ENCODE measurements at places on chromosomes 5 and 9.
A peak's percentile ranks its signal among the peaks of the same experiment; 100 is the strongest.

DNA sequence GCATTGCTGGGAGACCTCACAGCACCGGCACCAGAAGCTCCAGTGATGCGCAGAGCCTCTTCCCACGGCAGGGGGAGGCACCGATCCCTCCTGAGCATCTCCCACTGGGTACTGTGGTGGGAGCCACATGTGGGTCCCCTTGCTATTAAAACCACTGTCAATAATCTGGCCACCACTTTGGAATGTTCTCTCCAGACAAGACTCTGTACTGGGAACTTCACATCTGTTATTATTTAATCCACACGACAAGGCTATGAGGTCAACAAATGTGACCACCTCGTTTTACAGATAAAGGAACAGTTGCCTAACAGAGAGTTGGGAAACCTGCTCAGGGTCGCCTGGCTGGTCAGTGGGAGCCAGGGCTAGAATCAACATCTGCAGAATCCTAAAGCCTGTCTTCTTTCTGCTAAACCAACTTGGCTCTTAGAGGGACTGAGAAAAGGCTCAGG, 72.7 kb downstream of the EPB41L4B start:
- peak; percentile 63 for DNase-seq

- no peak for DNase-seq
Observed at GRCh38 chr9:35687306-35687705, 2.4 kb downstream of the TPM2 start.

GRCh38 chr9:23483566-23483965, 342.5 kb downstream of the ELAVL2 start:
- DNase-seq, result no peak

GRCh38 chr9:99873943-99874584, 32.4 kb upstream of the STX17 start:
- no peak for DNase-seq

GRCh38 chr5:42436051-42436450, 12.8 kb downstream of the GHR start:
- DNase-seq, result no peak

DNA sequence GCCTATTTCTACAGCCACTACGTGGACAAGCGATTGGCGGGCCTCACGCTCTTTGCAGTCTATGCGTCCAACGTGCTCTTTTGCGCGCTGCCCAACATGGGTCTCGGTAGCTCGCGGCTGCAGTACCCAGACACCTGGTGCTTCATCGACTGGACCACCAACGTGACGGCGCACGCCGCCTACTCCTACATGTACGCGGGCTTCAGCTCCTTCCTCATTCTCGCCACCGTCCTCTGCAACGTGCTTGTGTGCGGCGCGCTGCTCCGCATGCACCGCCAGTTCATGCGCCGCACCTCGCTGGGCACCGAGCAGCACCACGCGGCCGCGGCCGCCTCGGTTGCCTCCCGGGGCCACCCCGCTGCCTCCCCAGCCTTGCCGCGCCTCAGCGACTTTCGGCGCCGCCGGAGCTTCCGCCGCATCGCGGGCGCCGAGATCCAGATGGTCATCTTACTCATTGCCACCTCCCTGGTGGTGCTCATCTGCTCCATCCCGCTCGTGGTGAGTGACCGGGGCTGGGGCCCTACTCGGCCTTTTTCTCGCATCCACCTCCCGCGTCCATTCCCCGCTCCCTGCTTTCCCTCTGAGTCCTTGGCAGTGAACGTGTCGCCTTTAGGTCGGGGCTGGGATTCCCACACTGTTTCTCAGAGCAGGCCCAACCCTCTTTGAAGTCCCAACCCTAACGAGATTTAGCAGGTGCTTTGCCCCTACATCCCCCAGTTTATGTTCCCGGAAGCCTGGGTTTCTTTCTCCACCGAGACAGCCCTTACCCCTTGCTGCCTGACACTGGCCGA, 1.8 kb downstream of the PTGER4 start:
- DNase-seq, result peak; percentile 16

- no peak for DNase-seq
Observed at GRCh38 chr5:110784901-110785300, 46.1 kb downstream of the SLC25A46 start.

GRCh38 chr5:144040615-144041305, 129.7 kb downstream of the YIPF5 start:
- DNase-seq, result no peak

DNA sequence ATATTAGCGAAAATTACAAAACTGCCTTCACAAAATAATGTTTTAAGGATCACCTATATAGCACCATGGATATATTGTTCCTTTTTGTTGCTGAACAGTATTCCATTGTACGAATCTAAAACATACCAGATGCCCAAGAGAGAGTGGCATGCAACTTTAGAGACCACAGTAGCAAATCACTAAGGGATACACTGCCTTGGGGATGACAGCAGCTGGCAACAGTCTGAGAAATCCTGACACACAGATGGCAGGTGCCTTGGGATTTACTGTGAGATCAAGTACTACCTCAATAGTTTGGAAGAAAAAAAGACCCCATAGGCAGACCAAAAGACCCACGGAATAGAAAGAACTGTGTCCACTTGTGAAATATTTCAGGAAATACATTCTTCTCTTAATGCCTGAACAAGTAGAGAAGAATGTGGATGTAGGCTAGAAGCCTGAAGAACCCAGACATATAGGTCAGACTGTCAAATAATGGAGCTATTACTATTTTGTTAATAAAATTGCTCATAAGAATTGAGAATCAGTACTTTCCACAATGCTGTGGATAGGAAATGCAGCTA, 53.4 kb downstream of the PLPP1 start:
- DNase-seq, result peak; percentile 12

DNA sequence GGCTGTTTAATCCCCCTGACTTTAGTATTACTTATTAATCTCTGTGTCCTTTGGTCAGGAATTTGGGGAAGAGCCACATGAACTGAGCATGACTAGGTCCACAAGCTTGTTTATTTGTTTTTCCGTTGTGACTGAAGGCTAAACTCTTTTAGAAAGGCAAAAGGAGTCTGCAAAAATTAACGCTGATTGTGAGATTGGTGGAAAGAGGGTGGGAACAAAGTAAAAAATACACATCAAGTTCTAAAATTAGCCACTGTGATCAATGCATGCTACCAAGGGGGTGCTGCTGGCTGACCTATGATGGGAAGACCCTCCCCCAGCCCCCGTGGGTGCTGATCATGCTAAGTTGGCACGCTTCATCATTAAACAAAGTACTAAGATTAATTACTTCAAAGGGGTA, 356.8 kb downstream of the ADGRV1 start:
- no peak for DNase-seq

GRCh38 chr5:28880936-28881335, 1842.5 kb upstream of the CDH9 start:
- DNase-seq, result no peak

DNA sequence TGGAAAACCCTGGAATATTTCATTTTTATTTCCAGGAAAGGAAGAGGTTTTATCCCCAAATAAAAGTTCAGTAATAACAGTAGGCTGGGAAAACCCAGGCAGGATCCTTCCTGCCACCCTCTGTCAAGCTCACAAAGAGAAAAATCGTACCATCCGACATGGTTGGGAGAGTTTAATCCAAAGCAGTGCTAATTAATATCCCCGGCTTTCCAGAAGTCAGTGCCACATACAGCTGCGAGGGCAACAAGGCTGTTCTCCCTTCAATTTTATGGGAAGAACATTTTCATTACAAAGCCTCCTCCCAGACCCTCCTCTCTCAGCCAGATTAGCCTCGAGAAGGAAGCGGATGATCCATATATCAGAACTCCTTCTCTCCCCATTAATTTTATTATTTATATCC, 95.5 kb downstream of the PAX5 start:
- DNase-seq, result no peak

GRCh38 chr5:129962506-129962905, 58.2 kb downstream of the CHSY3 start:
- no peak for DNase-seq

GRCh38 chr9:35758475-35759050, 4.5 kb upstream of the MSMP start:
- peak; percentile 35 for DNase-seq

DNA sequence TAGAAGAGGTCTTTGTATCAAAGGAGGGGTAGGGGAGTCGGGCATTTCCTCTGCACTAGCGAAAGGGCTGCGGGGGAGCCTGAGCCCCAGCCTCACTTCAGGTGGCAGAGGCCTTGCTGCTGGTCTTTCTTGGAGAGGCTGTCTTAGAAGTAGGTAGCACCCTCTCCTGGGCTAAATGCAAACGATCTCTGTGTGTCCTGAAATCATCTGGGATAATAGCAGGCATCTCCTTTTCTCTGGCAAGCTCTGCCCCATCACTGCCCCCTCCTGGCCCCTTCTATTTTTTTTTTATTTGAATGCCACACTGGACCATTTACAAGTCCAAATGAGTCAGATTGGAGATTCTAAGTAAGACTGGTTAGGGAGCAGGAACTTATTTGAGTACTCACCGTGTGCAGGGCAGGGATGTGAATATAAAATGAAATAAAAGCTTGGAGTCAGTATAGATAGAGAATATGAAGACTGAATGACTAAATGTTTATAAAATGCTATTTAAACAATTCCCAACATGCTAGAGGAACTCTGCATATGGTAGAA, 137.1 kb downstream of the FGF1 start:
- DNase-seq, result peak; percentile 96

- no peak for DNase-seq
Observed at GRCh38 chr9:98249771-98250170, 5.7 kb downstream of the TBC1D2 start.

- DNase-seq, result no peak
Observed at GRCh38 chr5:61881821-61882487, 424.1 kb upstream of the KIF2A start.

DNA sequence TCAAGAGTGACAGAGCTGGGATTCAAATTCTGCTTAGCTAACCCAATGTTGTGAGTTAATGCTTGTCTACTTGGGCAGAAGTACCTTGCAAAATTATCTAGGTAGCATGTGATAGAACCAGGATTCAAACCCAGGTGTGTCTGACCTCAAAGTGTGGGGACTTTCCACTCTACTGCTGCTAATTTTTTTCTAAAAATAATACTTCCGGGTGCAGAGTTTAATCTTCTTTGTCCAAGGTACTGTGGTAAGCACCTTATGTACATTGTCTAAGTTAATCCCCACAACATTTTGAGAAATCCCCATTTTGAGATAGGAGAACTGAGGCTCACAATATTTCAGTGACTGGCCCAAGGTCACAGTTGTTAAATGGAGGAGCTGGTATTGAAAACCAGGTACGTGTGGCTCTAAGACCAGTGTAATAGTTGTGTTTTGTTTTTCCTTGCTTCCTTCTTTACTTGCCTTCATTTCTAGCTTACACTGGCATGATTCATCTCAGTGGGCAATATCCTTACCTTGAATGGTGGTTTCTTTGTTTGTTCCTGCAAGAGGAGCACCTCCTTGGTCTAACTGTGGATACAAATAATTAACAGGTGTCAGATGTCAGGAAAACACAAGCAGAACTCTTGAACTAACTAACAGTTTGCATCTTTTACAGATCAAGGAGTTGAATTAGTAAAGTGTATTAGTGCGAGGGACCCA, 7.5 kb downstream of the ALDOB start:
- DNase-seq, result no peak

DNA sequence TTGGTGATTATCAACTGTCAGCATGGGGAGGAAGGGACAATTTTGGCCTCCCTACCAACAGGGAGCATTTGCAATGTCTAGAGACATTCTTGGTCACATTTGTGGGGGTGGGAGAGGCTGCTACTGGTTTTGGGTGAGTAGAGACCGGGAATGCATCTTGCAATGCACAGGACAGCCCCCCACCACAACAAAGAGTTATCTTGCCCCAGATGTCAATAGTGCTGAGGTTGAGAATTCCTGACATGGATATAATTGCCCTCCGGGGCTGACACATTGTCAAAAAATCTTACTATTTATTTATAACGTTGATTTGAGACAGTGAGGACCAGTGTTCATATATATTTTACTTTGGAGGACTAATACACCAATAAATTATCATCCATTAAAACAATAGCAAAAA, 316.1 kb downstream of the PSAT1 start:
- no peak for DNase-seq

DNA sequence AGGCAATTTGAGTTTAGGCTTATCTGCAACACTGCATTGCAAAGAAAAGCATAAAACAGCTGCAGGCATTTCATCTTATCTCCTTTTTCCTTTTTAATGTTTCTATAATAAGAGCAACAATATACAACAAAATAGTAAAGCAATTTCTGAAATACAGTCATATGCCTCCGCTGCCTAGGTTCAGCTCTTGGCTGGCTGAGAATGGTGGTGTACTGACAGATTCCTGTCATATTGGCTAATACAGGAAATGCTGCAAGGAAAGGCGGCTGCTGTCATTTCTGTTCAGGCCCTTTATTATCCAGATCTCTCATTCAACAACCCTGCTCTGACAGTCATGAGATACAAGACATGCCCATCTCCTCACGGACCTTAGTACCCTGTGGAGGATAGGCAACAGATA, 677.0 kb downstream of the TAF11L14 start:
- DNase-seq, result no peak

DNA sequence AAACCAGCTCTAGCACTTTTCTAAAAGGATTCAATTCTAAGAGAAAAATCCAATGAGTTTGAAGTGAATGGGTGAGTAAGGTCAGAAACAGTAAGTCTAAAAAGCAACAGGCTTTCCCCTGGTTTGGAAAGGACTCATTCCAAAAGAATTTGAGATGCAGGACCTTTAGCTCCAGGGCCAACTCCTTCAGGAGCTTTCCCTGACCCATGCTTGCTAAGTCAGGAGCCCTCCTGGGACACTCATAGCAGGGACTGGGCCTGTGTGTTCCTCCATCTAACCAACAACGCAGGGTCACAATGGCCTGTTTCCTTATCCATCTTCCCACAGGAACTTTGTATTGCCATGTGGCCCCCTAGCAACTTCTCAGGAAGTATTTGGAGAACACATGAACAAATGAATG, 198.8 kb downstream of the FRMD3 start:
- no peak for DNase-seq

GRCh38 chr5:52799358-52799982, 11.8 kb downstream of the ITGA1 start:
- peak; percentile 88 for DNase-seq

GRCh38 chr9:133813749-133814585, 75.8 kb upstream of the SARDH start:
- peak; percentile 33 for DNase-seq

DNA sequence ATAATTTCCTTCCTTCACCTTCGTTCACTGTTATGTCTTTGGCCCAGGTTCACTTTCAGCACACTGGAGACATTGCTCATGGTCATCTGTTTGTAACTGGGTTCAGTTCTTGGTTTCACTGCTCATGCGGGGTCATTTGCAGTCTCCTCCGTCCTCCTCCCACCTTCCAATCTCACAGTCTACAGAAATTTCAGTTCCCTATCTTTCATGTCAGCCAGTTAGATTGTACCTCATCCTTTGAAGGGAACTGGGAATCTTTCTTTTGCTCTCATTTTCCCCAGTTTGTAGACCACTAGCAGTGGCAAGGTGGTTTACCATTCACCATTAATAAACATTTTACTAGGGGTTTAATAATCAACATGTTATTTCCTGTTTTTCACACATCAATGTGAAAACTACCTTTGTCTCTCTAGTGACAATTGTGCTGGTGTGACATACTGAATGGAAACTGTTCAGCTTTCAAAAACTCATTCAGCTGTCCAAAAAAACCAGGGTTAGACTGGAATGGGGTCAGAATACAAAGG, 100.9 kb upstream of the IL6ST start:
- DNase-seq, result no peak

- no peak for DNase-seq
Observed at GRCh38 chr5:28927559-28928326, 1889.4 kb upstream of the CDH9 start.

GRCh38 chr9:89678396-89679015, 73.7 kb downstream of the GADD45G start:
- no peak for DNase-seq

All from amniotic epithelial cell (primary cell).